ENCODE measurements at places on chromosomes 7 and 10.

DNA sequence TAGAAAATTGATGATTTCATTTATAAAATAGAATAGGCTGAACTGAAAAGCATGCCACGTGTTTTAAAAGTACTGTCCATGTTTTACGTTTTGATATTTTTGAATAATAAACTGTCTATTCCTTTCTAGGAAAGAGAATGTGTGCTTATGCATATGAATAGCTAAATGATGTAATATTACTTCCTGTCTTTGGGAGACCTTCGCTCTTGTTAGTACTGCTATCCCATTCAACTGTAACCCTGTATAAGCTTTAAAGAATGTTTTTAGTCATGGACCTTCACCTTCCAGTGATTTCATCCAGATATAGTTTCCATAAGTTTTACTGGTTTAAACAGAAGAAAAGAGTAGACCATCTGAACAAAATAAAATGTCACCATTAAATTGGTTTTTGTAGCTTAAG is 274.4 kb upstream of the SEMA3A start:
- no peak for DNase-seq

GRCh38 chr10:17386616-17387075 is 67.7 kb downstream of the ST8SIA6 start:
- DNase-seq, result no peak

- no peak for DNase-seq
Measured at GRCh38 chr10:97024168-97025073, 161.3 kb downstream of the SLIT1 start.

DNA sequence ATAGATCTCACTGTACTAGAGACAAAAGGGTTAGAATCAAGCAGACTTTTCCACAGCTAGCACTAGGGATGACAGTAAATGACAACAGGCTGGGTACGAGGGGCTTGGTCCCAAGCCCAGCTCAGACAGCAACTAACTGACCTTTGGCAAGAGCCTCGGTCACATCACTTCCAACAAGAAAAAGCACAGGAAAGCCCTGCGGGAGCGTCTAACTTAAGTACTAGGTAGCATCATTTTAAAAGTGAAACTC is 22.8 kb downstream of the CALML3 start:
- no peak for DNase-seq

- DNase-seq, result no peak
Measured at GRCh38 chr10:50310560-50311174, 59.4 kb upstream of the ASAH2 start.

DNA sequence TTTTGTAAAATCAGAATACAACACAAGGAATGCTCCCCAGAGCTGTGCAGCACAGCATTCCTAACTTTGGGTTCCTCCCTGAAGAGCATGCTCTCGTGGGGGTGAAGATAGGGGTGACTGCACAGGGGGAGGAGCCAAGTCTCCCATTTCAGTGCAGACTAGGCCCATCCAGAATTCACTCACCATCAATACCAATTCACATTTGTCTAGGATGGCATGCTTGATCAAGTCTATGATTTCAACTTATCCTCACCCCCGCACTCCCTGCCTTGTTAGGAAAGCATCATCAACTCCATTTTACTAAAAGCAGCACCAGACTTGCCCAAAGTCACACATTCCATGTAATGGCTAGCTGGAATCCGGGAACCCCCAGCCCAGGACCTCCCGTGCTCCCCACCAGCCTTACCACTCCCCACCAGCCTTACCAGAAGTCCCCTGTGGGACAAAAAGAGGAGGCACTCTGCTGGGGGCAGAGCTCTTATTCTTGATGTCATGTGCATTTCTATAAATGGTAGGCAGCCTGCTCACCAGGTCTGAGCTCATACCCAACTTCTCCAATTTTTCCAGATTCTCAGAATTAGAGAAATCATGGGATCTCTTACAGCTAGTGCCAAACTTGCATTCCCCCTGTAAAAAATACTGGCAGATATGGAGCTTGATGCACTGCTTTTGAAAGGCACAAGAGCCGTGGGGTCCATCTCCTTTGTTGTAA is 6.2 kb downstream of the PARP12 start:
- DNase-seq, result no peak

DNA sequence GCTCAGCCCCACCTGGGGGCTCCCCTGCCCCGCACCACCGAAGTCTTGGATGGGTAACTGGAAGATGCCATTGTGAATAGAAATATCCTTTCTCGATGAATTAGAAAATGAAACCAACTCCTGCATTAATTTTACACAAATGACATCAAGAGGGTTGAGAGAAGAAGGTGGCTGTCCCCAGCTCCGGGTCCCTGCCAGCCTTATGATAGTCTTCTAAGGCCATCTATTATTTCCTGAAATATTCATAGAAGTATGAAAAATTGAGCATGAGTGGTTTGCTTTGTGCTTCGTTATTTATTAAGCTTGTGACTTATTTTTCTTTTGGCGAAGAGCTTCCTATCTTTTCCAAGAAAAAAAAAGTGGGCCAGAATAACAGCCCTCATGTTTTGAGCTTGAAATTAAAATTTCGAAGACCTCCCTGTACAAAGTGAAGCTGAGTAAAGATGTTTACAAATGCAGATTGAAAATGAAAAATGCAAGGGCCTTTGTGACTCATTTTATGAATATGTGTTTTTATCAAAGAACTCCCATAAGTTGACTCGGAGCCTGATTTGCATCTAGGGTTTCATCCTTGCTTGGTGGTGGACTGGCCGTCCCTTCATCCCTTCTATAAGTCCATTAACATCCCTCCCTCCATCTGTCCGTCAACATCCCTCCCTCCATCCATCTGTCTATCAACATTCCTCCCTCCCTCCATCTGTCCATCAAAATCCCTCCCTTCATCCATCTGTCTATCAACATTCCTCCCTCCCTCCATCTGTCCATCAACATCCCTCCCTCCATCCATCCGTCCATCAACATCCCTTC is 20.5 kb upstream of the CFAP46 start:
- DNase-seq, result no peak

GRCh38 chr7:37443627-37444026 is 5.0 kb downstream of the ELMO1 start:
- no peak for DNase-seq

GRCh38 chr10:71443676-71444075 is 47.0 kb downstream of the CDH23 start:
- no peak for DNase-seq

DNA sequence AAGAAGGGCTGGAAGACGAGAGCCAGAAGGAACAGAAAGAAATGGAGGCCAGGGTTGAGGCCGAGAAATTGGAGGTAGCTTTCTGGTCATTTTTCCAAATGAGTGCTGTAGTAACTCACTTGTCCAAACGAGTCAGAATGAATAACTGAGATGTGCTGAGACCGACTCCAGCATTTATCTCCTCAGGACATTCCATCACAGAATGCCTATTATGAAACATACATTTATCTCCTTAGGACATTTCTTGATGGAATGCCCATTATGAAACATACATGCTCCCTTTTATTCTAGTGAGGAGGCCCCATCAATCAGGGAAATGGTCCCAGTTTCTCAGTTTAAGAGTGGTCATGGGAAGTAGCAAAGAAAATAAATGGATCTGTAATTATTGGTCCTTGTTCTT is 16.5 kb downstream of the AVL9 start:
- DNase-seq, result no peak

DNA sequence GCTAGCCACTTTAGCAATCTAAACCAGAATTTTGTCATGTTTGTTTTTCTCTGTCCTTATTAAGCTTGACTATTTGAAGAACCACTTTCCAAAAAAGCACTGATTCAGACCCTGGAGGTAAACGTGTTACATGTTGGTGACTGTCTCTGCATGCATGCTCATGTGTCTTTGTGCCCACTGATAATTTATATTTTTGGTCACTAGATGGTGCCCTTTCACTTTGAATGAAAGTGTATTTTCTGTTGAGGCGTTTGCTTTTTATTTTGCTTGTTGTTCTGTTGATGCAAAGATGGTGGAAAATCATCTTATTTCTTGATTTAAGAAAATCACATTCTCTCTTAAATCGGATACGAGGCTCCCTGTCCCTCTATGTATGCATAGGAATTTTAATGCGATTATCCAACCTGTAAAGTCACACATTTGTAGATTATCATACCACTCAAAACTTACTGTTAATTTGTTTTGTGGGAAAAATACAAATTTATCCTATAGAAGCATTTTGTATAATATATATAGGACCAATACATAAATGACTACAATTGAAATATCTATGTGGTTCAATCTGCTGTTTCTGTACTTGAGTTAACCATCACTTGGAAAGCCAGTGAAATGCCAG is 269.3 kb downstream of the BICC1 start:
- peak; percentile 64 for DNase-seq

- DNase-seq, result no peak
Measured at GRCh38 chr10:80288849-80289248, 609 bp downstream of the MAT1A start.

DNA sequence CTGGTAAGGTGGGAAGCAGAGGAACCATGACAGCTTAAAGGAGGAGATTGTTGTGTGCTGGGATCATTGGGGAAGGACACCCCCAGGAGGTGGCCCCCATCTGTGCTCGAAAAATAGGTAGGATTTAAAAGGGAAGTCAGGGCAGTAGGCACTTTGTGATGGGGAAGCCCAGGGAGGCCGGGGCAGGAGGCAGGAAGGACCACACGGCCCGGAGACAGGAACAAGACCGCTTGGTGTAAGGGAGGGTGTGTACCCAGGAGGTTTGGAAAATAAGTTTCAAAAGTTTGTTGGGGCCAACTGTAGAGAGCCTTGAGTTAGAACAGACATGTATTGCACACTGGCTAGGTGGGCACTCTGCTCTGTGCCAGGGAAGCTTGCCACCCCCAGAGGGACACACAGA is 20.7 kb downstream of the ZNF467 start:
- DNase-seq, result no peak

GRCh38 chr7:144854839-144855424 is 19.1 kb upstream of the TPK1 start:
- DNase-seq, result peak; percentile 44

DNA sequence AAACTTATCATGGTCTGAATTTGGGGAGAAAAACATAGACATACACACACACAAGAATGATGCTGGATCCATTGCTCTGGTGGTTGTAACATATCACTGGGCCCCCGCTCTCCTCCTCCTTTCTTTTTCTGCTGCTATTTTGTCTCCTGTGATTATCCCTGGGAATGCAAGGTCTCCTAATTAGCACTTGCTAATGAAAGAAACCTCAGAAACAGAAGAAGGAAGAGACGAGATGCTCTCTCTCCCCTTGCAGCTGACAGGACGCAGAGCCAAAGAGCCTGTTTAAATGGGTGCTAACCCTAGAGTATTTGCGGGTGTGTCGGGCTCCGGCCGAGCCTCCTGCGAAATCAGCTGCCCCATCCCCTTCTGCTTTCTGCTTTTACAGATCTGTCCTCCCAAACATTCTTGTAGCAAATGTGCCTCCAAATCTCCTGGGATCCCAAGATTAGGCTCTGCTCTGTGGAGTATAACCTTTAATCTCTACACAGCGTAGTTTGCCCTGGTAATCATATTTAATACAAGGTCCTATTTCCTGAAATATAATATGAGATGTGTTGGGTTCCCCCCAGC is 81.5 kb downstream of the FRMPD2 start:
- DNase-seq, result no peak

GRCh38 chr7:92856436-92856835 is 20.1 kb upstream of the CDK6 start:
- no peak for DNase-seq

DNA sequence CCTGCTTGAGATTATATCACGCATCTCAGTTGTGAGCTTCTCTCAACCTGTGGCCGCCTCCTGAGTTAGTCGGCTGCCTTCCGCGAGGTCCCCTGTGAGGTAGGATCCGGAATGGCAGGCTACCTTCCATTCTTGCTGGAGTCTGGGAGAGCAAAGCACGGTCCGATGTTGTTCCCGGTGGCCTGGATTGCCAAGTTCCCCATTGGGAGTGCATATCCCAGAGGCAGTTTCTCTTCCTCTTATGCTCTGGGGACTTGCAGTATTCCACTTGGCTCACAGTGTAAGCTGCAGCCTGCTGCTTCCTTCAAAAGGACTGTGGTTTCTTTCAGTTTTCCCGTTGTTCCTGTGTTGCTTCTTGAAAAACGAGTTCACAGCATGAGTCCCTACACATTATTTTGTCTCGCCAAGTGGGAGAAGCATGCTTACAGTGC is 225.4 kb upstream of the ZWINT start:
- peak; percentile 8 for DNase-seq

DNA sequence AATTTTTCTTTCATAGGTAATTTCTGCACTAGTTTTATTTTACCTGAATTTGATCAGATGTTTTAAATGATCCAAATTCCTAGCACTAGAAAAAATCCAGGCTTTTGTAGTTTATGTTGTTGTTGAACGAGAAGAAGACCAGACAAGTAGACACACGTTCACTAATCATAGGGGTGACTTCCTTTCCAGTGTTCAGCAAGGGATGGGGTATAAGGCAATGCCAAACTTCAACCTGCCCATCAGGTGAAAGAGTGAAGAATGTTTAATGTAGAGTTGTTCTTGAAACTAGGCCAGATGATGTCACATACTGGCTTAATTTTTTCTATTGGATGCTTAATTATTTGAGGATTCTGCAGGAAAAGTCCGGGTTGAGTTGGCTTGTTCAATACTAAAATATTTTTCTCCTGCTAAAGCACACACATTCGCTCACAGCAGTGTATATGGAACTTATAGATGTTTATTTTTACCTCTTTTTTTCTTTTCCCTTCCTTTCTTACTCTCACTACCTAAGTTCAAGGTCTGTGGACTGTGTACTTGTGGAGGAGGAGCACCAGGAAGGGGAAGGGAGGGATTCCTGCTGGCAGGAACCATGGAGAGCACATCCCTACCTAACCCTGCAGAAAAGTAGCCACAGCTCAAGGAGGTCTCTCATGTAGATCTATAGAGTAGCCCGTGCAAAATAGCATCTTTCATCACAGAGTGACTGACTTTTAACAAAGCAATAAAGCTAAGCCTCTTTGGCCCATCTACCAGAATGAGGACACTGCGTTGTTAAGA is 23.1 kb upstream of the AKR1E2 start:
- DNase-seq, result no peak

GRCh38 chr10:6269953-6270867 is 67.5 kb downstream of the PFKFB3 start:
- no peak for DNase-seq

DNA sequence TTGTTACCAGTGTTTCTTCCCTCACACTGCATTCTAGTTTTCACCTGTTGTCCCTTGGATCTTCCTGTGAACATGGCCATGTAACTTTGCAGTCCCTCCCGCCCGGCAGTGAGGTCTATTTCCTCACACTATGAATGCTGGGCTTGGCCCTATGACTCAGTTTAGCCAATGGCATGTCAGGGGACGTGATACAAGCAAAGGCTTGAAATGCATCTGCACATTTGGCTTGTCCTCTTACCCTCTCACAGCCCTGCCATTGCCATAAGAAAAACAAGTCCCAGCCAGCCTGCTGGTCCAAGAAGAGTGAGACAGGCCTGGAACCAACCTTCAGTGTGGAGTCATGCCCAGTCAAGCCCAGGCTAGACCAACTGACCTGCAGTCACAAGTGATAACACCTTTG is 17.1 kb upstream of the EZH2 start:
- DNase-seq, result no peak
